ENCODE measurements at places on chromosomes 16 and 17.

DNA sequence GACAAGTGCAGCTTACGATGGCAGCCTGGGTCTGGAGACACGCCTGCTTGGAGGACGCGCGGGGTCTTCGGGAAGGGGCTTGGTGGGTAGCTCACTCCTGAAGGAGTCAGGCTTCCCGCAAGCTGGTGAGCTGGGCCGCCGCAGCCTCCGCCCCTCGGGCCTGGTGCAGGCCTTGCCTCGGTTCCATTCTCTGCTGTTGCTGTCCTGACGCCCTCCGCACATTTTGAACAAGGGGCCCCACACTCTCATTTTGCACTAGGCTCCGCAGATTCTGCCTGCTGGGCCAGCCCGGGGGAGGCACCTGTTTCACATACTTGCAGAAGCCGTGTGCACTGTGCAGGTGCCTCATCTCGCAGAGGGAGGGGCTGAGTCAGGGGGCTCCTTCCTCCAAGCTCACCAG, 31.9 kb upstream of the CBX4 start:
- no peak for DNase-seq

- no peak for DNase-seq
Measured at GRCh38 chr16:85662482-85662812, 26.3 kb downstream of the GINS2 start.

GRCh38 chr17:6346156-6346786, 88.7 kb downstream of the AIPL1 start:
- DNase-seq = no peak

- DNase-seq = peak; percentile 9
Measured at GRCh38 chr16:75433732-75434413, 570 bp upstream of the CFDP1 start.

DNA sequence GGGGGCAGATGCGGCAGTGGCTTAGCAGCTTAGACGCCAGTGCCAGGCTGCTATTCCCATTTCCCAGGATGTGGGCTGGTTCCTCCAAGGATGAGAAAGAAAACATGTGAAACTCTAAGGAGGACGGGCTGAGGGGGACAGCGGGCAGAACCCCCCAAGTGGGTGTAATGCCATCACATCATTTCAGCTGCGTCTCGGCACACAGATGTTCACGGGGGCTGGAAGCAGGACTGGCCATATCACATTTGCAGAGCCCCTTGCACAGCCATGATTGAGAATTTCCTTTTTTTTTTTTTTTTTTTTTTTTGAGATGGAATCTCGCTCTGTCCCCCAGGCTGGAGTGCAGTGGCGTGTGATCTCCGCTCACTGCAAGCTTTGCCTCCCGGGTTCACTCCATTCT, 15.3 kb upstream of the GINS2 start:
- no peak for DNase-seq

- no peak for DNase-seq
Measured at GRCh38 chr17:12622726-12623125, 43.0 kb upstream of the MYOCD start.

GRCh38 chr17:37789021-37789565, 44.2 kb upstream of the HNF1B start:
- DNase-seq = no peak

DNA sequence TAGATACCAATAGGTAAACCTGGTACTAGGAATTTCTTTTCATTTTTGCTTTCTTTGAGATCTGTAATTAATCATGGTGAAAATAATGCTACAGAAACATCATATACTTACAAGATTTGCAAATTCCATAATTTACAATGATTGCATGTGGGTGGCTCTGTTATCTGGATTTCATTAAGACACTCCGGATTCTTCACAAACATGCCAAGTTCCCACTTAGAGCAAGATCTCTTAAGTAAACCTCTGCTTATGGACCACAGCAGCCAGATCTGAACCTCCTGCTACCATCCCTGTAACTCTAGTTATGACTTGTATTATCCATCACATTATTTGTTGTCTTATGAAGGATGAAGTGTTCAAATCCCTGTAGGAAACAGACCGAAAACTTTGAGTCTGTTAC, 424.7 kb downstream of the CDH13 start:
- no peak for DNase-seq

DNA sequence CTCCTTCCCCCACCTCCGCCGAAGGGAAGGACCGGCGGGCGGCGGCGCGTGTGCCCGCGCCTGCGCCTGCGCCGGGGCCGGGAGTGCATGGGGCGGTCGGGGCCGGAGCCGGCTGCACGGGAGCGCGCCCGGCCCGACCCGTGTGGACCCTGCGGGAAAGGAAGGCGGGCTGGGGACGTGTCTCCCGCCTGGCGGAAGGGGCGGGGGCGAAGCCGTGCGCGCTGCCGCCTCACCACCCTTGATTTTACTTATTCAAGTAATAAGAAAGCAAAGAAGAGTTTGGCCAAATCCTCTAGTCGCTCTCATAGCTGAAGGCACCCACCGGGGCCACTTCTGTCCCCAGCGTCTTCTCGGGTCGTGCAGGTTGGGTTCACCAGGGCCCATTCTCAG, 596 bp upstream of the PFN1 start:
- DNase-seq = peak; percentile 66

- no peak for DNase-seq
Measured at GRCh38 chr16:3036726-3037315, at the start of gene BICDL2. Gene BICDL2, minus strand, starts transcription at chr16:3036944. Its CDS starts 1,448 bp downstream, at chr16:3035496.

GRCh38 chr17:49971848-49972485, 3.0 kb downstream of the DLX4 start:
- DNase-seq = no peak

DNA sequence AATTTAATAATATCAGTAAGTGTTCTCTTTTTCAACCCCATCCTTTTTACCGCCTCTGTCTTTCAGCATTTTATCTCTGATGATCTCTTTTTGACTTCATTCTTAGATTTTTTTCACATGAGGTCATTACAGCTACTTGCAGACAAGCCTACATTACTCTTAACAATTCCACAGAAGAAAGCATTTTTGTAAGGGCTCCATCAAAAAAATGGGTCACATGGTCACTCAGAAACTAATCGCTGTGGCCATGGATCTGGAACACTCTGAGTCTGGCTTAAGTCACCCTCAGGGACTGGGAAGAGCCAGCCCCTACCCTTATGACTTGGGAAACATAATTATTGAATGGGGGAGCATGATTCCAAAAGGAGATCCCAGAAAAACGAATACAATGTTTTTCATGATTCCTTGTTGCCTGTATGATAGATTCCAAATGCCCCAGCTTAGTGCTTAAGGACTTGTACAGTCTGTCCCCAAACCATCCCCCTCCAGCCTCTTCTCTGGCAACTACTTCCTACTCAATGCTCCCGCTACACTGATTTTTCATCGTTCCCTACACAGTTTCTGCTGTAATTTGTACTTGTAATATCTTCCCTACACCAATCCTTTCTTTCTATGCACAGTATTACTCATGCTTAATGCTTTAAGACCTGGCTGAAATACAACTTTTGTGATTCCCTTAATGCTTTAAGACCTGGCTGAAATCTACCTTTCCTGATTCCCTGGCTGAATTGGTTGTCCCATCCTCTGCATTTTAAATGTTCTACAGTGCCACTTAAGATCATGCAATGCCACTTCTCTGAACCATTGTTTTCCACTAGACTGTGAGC, 457.8 kb downstream of the HS3ST4 start:
- DNase-seq = no peak

DNA sequence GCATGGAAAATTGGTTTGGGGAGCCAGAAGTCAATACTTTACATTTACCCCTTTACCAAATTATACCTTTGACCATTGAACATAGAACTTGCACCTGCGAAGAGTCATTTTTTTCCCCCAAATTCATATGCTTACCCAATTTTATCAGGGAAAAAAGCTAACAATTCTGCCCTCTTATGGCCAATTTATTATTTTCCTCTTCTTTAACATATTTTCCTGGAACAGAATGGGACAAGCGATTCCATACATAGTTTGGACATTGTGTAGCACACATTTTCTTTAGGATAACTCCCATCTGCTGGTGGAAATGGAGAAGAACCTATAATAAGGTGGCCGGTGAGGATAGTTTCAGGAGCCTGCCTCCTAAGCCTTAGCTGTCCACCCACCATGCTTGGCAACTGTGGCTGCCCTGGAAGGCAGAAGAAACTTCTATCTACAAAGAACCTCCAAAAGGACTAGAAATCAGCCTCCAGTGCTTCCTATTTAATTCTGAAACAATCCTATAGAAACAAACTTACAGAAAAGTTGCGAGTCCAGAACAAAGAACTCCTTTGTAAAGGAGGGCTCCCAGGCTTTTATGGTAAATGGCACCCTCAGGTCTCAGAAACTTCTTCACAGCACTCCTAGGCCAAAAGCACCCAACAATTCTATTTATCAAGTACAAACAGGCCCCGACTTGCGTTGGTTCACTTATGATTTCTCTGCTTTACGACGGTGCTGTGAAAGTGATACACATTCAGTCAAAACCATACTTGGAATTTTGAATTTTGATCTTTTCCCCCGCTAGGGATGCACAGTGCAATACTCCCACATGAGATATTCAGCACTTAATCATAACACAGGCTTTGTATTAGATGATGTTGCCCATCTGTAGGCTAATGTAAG, 64.1 kb upstream of the CACNG4 start:
- DNase-seq = no peak

GRCh38 chr16:11994143-11995119, 17.9 kb downstream of the SNX29 start:
- DNase-seq = no peak

DNA sequence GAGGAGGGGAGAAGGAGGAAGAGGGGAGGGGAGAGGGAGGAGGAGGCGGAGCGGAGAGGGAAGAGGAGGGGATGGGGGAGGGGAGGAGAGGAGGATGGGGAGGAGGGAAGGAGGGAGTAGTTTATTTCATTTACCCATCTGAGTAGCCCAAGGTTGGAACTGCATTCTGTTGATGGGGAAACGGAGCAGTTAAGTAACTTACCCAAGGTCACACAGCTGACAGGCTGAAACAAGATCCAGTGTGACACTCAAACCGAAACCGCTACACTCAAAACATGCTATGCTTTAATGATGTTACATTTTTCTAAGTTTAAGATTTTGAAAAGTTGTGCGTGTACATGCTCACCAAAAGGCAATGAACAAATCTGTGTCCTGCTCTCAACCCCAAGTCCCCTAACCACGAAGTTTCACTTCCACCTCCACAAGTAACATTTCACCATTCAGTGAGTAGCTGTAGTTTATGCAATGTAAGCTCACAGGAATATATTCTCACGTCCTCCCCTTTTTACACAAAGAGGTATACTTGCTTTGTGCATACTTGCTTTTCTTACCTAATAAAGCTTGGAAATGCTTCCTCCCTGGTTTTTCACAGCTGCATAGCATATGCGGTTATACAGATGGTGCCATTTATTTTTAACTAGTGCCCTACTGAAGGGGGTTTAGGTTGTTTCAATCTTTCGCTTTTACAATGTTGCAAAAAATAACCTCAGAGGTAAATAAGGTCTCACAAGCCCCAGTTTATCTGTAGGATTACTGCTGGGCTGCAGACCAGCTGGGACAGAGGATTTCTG, 275.3 kb downstream of the PARN start:
- DNase-seq = no peak

GRCh38 chr16:71367241-71367976, 8.9 kb downstream of the CALB2 start:
- DNase-seq = peak; percentile 13

GRCh38 chr16:58361726-58362125, 30.5 kb upstream of the GINS3 start:
- no peak for DNase-seq

- DNase-seq = no peak
Measured at GRCh38 chr17:65576939-65577338, 15.5 kb upstream of the AXIN2 start.

DNA sequence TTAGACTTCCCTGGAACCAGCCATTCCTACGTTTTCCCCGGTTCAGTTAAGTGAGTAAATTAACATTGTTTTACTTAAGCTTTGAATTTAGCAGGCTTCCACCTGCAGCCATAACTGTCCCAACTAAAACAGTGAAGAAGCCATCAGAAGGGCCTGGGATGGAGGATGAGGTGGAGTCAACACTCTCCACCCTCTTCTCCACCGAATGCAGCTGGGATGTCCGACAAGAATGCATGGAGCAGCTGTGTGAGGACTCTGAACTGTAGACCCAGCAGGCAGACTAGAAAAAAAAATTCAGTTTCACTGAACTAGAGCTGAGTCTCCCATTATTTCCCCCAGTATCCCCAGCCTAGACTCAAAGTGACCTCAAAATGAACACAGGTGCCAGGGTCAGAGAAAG, 114.8 kb downstream of the C16orf95 start:
- no peak for DNase-seq

GRCh38 chr17:622356-622755, 92.3 kb downstream of the VPS53 start:
- no peak for DNase-seq

DNA sequence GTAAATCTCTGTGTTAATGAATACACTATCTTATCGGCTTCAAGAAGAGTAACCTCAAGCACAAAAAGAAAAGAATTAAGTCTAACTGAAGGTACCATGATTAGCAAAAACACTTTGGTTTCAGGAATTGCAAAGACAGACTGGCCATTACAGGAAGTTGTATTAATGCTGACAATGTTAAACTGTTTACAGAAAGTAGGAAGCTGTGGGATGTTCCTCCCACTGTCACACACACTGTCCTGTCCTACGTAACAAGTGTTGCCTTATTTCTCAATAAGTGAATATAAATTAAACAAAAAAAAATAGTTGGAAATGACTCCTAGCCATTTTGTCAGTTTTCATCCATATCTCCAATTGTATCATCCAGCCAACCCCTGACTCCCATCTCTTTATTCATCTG, 8.6 kb downstream of the GNA13 start:
- no peak for DNase-seq

DNA sequence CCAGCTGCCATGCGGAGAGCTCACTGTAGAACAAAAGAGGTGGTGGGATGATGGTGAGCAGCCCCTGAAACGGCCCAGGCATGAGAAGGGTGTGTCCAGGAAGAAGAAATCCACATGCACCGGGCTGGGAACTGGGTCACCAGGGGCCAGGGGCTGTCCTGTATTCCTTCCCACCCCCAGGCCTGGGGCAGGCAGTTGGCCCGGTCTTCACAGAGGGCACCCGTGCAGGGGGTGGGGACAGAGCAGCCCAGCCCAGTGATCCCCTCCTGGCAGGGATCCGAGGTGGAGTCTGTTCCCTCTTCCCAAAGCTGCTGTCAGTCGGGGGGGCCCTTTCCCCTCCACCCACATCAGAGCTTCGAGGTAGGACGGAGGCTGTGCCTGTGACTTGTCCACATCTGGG, 9.2 kb downstream of the HS3ST6 start:
- no peak for DNase-seq

DNA sequence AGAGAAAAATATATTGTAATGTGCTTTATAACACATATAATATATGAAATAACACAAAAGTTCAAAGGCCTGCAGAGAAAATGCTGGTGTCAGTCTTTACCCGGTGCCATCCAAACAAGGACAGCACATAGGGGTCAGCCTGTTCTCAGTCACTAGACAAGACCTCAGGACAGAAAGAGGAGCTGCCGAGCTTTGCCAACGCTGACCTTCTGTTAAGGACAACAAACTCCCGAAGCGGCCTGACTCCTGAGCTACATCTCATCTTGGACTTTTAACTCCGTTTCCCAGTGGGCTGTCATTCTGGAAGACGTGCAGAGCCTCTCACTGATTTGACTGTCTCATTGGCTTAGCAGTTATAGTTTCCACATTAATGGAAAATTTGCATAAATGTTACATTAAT, 6.9 kb downstream of the ELAC2 start:
- no peak for DNase-seq
